ENCODE measurements at places on chromosomes 3 and 15. TPM values are rescaled to one million over a fixed set of nuclear protein-coding genes. Genes with fewer than 3 reads are reported as not detected.
A peak's percentile ranks its signal among the peaks of the same experiment; 100 is the strongest.

- DNase-seq: no peak
Observed at GRCh38 chr3:55720614-55721013, 233.5 kb upstream of the WNT5A start.

DNA sequence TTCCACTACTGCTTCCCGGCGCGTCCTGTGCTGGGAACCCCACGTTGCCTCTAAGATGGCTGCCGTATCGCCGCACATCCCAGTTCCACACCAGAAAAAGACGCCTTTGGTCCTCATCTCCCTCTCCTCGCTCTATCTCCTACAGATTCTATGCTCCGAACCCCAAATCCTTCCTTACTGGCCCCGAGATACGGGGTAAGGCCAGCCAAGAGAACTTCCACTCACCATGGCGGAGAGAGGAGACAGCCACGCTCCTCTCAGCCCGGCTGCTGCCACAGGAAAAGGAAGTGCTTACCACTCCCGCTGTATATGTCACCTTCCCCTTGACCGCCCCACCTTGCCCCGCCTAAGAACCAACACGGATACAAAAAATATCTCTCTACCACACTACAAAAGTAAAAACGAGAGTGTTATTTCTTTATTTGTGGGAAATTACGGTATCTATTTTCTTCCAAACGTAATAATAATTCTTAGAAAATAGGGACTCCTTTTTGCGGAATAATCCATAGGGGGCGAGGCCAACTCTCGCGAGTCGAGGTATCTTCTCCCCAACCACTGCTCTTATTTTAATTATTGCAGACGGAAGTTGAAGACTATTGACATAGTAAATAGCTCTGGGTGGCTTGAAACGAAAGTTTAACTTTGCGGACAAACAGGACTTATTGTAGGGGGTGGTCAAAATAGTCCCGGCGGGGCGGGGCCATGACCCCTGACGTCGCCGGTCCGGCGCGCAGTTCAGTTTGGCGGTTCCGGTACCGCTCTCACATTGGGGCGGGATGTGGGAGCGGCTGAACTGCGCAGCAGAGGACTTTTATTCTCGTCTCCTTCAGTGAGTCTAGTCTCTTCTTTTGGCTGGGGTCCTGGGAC, at the start of the genes RPL4 and ZWILCH:
TSS of gene RPL4 (minus strand) at position 293 of the 867 bp plus-strand sequence. CDS start at position 228, 65 bp downstream.
TSS of gene ZWILCH (plus strand) at position 764 of the 867 bp plus-strand sequence. CDS start at position 777, 13 bp downstream.
- DNase-seq: peak; percentile 85

The SLC51A gene
- not detected for total RNA-seq

The PPP1R14D gene
- total RNA-seq: not detected

DNA sequence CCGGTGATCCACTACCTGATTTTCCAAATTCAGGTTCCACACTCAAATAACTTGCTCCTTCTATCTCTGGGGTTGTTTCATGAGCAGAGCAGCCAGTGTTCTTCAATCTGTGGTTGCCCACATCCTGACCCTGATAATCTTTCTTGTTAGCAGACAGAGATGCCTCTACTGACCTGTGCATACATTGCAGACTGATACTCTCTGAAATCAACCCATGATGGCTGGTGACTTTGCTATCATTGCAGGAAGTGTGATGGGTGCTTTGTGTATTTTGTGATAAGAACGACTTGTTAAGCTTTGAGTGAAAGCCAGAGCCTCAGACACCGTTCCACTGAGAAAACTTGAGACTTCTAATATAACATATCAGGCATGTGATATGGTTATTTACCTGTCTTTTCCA, 39.9 kb downstream of the GATM start:
- no peak for DNase-seq

The EOMES gene
- 0.74 TPM for total RNA-seq

DNA sequence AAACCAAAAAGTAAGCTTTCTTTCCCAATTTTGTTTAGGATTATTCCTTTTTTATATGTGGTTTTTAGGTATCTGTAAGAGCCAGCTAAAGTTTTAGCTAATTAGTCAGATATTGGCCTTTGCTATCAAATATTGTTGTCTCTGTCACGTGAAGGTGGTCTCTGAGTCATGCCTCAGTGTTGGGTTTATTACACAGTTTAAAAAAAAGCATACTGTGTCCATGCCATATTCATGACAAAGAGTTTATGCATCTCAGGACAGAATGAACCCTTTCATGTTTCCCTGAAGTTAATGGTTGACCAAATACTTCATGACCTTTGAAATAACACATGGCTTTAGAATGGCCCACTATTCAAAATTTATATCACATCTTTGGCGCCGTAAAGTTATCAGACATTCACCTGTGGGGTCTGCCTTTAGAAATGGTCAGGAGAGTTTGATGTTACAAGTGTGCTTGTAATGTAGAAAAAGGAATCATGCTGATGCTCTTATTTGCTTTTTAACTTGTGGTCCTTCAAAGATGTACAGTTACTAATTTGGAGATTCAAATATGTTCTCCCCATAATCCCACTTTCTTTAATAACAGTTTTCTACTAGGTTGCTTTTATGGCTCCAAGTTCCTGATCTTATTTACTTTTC, 101.5 kb downstream of the MYRIP start:
- no peak for DNase-seq

GRCh38 chr15:59327942-59328341, 44.7 kb downstream of the MYO1E start:
- DNase-seq: no peak

- DNase-seq: no peak
Observed at GRCh38 chr15:100252359-100252758, 89.4 kb downstream of the ADAMTS17 start.

DNA sequence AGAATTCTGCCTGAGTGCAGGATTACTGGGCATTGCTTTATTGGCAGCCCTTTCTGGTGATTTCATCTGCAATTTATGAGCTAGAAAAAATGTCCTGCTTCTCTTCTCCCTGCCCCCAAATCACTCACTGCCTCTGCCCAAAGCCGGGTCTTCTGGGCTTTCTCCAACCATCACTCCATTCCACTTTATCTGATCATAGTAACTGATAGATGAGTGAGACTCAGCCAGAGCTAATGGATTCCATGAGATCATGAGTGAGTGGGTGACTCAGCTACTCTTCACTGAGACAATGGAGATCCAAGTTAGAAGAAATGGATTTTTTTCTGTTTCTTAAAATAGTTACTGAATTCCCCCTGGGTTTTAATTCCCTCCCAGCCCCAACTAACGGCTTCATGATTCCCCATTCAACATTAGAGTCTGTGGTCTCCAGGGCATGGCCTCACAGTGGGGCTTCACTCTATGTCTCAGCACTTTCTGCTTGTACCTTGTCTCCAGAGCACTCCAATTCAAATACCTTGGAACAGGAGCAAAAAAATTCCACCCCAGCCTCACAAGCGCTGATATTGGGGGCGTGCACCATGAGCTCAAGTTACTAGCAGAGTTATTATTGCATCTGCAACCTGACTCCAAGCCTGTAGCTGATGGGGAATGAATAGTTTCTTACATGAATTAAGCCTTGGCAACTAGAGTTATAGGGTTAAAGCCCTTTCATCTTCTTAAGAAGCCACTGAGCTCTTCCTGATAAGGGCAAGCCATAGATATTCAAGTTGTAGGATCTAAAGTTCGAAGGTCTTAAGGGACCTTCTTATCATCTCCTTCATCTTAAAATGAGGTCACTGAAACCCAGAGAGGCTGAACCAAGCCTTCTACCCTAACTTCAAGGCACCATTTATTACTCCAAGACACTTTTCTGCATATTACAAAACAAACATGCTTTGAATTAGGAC, 85.9 kb downstream of the AGBL1 start:
- DNase-seq: no peak

- no peak for DNase-seq
Observed at GRCh38 chr3:166191411-166191810, 354.2 kb upstream of the BCHE start.

- DNase-seq: no peak
Observed at GRCh38 chr3:53973905-53974304, 82.2 kb upstream of the SELENOK start.

DNA sequence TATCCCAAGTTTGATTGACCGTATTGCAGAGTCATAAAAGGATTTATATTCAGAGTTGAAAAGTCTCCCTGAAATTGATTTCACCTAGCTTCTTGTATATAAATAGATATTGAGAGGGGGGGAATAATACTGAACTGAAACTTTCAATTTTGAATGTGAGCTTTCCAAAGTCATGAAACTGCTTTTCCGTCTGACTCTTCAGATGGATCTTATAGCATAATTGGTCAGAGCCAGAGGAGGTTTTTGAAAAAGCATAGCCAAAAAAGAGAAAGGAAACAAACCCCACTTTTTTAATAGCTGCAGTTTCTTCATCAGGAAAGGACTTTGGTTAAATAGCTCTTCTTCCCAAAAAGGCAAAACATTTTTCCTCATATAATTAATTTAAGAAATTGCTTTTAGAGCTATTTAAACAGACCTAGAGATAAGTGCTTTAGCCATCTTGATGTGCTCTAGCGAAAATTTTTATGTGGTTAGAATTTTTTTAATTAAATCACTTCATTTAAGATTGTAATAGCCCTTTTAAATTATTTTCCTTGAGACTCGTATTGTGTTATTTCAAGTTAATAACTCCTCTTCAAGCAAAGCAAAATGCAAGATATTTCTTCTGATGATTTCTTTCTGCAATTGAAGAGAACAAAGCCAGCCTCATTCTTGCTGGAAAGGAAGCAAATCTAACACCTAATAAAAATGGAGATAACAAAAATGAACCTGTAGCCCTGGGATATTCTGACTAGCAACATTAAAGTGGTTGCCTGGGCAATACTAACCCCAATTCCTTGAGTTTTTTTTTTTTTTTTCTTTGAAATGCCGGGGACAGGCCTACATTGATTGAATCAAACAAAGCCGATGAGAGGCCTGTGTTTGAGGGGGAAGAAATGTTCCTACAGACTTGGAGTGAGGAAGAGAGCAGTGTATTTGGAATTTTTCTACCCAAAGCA, 173.6 kb downstream of the PTPRG start:
- DNase-seq: no peak

The SEMA3G gene
- total RNA-seq: 7.6 TPM

The PLIN1 gene
- total RNA-seq: 3.6 TPM

Data from urinary bladder (tissue), 4 donors.